ENCODE measurements at places on chromosomes 16 and 17. TPM values are rescaled to one million over a fixed set of nuclear protein-coding genes. Genes with fewer than 3 reads are reported as not detected.

DNA sequence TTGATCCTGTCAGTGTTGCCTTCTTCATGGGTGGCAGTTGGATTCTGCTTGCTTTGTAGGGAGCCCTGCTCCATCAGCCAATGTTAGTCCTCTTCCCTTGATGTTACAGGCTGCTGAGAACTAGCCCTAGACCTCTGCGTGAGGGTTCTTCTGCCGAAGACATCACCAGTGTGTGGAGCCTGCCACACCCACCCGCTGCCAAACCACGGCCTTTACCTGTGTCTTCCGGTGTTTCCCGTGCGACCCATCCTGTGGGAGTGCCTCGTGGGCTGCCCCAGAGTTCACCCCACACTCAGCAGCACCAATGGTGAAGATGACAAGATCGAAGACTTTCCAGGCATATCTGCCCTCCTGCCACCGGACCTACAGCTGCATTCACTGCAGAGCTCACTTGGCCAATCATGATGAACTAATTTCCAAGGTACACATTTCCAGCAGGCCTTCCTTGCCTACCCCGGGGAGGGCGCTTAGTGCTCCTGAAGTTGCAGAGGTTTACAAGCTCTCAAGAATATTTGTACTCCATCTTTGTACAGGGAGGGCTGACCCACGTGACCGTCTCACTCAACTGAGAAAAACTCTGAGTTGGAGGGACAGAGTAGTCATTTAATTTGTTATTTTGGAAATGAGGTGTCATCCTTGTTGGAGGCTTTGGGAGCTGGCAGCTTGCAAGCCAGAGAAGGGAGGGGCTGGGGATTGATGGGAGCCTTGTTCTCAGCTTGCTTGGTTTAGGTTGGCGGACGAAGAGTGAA lies 21.8 kb downstream of the YPEL2 start:
- no peak for DNase-seq

GRCh38 chr17:82838386-82839063 lies 1.3 kb downstream of the ZNF750 start:
- no peak for DNase-seq

DNA sequence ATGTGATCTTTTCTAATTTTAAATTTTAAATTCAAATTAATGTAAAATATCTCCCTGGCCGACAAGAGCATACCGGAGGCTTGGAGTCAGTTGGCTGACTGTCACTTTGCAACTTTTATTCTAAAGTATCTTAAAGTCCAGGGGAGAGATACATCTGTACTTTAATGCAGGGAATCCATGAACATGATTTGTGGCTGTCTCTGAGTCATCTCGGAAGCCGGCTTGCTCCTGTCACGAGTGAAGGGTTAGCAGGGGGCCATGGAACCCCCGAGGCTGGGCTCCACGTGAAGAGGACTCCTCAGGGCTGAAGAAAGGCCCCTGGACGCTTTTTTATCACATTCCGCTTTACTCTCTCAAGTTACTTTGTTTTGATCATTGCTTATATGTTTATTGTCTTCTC lies 13.3 kb downstream of the TVP23A start:
- DNase-seq, result no peak

DNA sequence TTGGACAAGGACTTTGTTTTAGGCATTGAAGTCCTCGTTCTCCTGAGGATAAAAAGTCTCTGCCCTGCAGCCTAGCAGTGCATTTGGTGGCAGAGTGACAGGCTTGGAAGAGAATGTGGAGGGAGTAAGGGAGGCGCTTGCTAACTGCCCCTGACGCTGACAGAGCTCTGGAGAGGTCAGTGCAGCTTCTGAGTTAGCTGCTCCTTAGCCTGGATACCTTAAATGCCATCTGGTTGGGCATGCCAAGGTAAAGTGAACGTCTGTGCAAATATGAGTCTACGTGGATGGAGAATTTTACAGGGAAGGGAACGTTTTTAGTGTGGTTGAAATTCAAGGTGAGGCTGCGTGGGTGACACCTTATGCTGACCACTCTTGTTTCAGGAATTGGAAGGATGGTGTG lies 44.4 kb downstream of the SEC14L1 start:
- no peak for DNase-seq

DNA sequence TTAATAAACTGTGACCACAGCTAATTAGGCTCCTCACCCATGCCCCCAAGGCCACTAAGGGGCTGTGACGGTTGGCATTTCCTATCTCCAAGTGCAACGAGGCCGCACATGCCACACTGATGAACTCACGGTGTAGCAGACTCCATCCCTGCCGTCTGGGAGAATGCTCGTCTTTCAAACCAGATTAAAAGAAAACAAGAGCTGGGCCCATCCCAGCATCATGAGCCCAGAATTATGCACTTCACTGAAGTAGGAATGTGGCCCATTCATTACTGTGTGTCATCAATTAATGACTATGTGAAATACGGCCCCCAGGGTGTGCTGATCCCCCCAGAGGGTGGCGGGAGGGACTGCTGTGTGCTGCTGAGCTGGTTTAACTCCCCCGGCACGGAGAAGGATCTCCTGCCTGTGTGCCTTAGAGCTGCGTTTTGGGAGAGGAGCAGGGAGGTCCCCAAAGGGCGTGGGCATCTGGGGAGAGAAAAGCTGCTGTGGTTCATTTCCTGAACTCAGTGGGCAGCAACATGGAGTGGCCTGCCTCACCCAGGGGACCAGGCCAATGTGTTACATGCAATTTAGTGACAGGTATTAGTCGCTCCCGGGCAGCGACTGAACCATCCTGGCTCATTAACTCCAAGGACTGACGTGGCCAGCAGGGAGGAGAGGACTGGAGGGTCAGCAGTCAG lies 194.5 kb downstream of the FOXL1 start:
- peak; percentile 97 for DNase-seq

DNA sequence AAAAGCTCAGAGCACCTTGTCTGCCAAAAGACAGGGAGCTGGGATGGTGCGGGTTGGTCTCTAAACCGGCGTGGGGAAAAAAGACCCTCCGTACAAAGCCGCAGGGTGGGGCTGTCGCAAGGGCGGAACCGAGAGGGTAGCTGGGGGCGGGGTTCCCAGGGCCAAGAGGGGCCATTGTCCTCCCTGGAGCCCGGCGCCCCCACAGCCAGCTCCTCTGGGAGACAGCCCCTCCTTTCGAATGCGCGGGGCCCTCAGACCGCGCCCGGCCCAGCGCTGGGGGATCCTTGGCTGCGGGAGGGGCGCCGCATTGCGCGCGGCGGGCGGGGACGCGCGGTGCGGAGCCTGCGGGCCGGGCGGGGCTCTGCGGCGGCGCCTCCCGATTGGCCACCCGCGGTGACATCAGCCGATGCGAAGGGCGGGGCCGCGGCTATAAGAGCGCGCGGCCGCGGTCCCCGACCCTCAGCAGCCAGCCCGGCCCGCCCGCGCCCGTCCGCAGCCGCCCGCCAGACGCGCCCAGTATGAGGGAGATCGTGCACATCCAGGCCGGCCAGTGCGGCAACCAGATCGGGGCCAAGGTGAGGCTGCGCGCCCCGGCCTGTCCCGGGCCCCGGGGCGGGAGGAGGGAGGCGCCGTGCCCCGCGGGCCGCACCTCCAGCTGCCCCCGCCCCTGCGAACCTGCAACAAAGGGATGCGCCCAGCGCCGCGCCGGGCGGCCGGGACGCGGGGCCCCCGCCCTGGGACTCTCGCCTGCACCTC lies at the start of gene TUBB3:
TUBB3 (plus strand) TSS at position 459 of the 756 bp plus-strand sequence; CDS start at position 519, 60 bp downstream.
- DNase-seq, result peak; percentile 77

DNA sequence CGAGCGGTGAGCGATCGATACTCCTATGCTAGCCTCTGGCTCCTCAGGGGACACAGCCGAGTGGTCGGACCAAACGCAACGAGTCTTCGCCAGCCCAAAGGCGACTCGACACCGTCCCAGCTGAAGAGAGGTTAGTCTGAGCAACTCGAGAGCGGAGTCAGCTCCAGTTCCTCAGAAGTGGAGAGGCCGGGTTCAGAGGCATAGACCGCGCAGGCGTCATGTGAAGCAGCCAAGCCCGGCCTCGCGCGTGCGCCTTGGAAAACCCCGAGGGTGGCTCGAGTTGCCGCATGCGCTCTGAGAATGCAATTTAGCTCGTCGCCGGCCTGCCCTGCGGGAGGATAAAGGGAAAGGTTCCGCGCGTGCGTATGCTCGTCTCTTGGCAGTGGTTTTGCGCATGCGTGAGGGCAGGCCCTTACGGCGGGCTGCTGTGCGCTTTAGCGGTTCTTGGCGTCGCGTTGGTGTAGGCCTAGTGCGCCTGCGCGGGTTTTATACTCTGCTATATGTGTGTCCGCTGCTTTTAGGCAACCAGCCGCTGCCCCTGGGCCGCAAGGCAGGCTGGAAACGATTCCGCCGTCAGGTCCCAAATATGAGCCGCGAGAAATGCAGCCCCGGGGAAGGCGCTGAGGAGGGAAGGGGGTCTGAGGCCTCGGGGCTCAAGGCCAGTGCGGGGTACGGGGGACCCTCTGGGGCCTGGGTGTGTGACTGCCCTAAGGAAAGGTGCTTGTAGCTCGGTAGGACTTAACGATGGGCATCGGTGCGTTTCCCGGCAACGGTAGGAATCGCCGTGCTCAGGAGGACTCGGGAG lies at the start of gene KDM8:
KDM8 (plus strand) TSS at position 20 of the 805 bp plus-strand sequence. CDS start 6,598 bp downstream, outside the sequence.
- peak; percentile 99 for DNase-seq

KCNJ2 gene
- 0.54 TPM for total RNA-seq

ATP2C2 gene
- total RNA-seq, result not detected
